ENCODE measurements at places on chromosomes 7 and 10. TPM values are rescaled to one million over a fixed set of nuclear protein-coding genes. Genes with fewer than 3 reads are reported as not detected.
A peak's percentile ranks its signal among the peaks of the same experiment; 100 is the strongest.

The RHBDD2 gene
- 27.6 TPM for total RNA-seq

The FEZF1 gene
- total RNA-seq = 41.5 TPM

The GPC2 gene
- 45.2 TPM for total RNA-seq

The SNCG gene
- total RNA-seq = 5.5 TPM

The GLI3 gene
- total RNA-seq = 43.0 TPM

GRCh38 chr10:125222515-125223308, 62.3 kb upstream of the CTBP2 start:
- H3K4me1 ChIP-seq = peaks cover 2% of the 10 kb centered on the region
- no peak for DNase-seq
- no peaks in the 10 kb centered on the region for H3K36me3 ChIP-seq
- H3K4me3 ChIP-seq = no peak overlapping the region

DNA sequence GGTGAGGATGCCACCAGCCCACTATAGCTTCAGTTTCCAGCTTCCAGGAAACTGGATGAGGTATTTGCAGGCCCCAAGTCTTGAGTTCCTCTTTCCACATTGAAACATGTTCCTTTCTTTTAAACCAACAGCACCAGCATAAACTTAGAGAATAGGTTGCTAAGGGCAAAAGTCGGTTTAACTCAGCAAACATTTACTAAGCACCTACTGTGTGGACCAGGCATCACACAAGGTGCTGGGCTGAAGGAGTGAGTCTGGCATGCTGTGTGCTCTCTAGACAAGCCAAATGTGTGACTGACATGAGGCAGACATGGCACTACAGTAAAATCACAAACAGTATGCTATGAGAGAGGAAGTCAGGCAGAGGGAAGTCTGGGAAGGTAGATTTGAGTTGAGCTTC, 11.0 kb upstream of the RASSF4 start:
- peaks cover 29% of the 10 kb centered on the region for H3K36me3 ChIP-seq
- DNase-seq = peak; percentile 5

GRCh38 chr7:70728872-70729552, 402.9 kb upstream of the GALNT17 start:
- peaks cover 21% of the 10 kb centered on the region for H3K4me1 ChIP-seq
- peak overlapping the region; percentile 83 for H3K27ac ChIP-seq
- peaks cover 38% of the 10 kb centered on the region for H3K36me3 ChIP-seq
- peak overlapping the region; percentile 43 for H3K4me3 ChIP-seq
- DNase-seq = peak; percentile 86

DNA sequence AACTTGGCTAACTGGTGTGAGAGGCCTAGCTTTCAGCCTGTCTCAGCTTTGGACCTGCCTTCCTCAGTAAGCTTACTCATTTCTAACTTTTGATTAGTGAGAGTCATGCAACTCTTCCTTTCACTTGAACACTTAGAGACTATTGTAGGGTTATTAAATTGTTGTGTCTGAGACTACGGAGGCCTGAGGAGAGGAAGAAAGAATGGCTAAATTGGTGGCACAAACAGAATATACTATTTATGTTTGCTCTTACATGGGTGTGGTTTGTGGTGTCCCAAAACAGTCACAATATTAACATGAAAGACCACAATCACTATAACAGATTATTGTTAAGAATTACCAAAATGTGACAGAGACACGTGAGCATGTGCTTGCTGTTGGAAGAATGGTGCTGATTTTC, 82.1 kb downstream of the TRIM24 start:
- H3K27ac ChIP-seq = no peak overlapping the region
- no peaks in the 10 kb centered on the region for H3K27me3 ChIP-seq
- peaks cover 89% of the 10 kb centered on the region for H3K36me3 ChIP-seq
- DNase-seq = no peak
- no peaks in the 10 kb centered on the region for H3K4me1 ChIP-seq

DNA sequence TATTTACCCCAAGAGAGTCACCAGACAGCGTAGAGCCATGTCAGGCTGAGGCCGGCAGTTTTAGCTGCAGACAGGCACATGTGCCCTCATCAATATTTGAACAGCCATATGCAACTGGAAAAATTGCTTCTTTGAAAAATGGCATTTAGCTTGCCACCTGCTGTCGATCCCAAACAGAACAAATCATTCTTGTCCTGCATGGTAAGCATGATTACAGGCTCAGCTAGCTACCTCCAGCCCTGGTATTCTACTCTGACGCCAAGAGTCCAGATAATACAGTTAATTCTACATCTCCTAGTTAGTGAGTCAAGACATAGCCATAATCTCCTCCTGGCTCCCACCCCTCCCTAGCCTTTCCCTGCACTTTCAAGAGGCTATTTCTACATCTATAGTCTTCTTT, 7.7 kb downstream of the CREB3L2 start:
- peaks cover 5% of the 10 kb centered on the region for H3K4me1 ChIP-seq
- peaks cover 14% of the 10 kb centered on the region for H3K36me3 ChIP-seq
- no peak for DNase-seq
- H3K4me3 ChIP-seq = no peak overlapping the region
- H3K27me3 ChIP-seq = no peaks in the 10 kb centered on the region

- no peaks in the 10 kb centered on the region for H3K27me3 ChIP-seq
- no peak overlapping the region for H3K27ac ChIP-seq
- H3K36me3 ChIP-seq = peaks cover 17% of the 10 kb centered on the region
- peak; percentile 39 for DNase-seq
Measured at GRCh38 chr7:97871659-97872024, 566 bp downstream of the ASNS start.

- H3K36me3 ChIP-seq = no peaks in the 10 kb centered on the region
- no peak overlapping the region for H3K27ac ChIP-seq
- DNase-seq = no peak
Measured at GRCh38 chr10:60626037-60626436, 152.2 kb upstream of the CDK1 start.

- no peaks in the 10 kb centered on the region for H3K27me3 ChIP-seq
- DNase-seq = no peak
- peaks cover 2% of the 10 kb centered on the region for H3K4me1 ChIP-seq
- H3K4me3 ChIP-seq = no peak overlapping the region
Measured at GRCh38 chr10:1366322-1366691, 310.1 kb downstream of the WDR37 start.

GRCh38 chr10:57993302-57993701, 274.4 kb downstream of the IPMK start:
- no peak overlapping the region for H3K27ac ChIP-seq
- no peak overlapping the region for H3K4me3 ChIP-seq
- H3K36me3 ChIP-seq = no peaks in the 10 kb centered on the region
- 0 out of 2 replicates have a peak, but pooled peaks cover 2% of the 10 kb centered on the region for H3K4me1 ChIP-seq
- no peak for DNase-seq

DNA sequence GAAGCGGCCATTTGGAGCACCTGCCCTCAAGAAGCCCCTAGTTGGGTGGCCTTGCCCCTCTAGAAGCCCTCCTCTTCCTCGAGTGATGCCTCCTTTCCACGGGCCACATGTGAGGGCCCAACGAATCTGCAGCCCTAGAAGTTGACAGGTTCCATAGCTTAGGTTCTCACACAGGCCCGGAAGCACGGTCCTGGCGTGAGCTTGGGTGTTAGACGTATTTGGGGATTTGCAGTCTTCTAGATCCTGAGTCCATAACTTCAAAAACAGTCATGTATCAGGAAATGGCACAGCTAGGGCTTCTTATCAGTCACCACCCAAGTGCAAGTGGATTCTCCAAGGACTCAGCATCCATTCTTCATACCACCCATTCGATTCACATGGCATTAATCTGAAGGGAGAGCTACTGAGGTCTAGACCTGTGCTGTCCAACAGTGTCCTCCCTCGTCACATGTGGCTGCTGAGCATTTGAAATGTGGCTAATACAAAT, 477 bp upstream of the FBXW4 start:
- H3K4me3 ChIP-seq = peak overlapping the region; percentile 82
- DNase-seq = no peak
- no peak overlapping the region for H3K27ac ChIP-seq
- no peaks in the 10 kb centered on the region for H3K4me1 ChIP-seq

- H3K4me3 ChIP-seq = no peak overlapping the region
- DNase-seq = no peak
- peaks cover 4% of the 10 kb centered on the region for H3K36me3 ChIP-seq
- H3K27ac ChIP-seq = no peak overlapping the region
- no peaks in the 10 kb centered on the region for H3K27me3 ChIP-seq
Measured at GRCh38 chr10:10662716-10663408, 354.8 kb upstream of the CELF2 start.
